NCI-H748 treated with DMSO at 0.1 percent for 48 hours (cell line): ENCODE measurements at places on chromosomes 16 and 17.

- DNase-seq = peak; percentile 23
These were observed 1.1 kb upstream of the SLC43A2 start for GRCh38 chr17:1629504-1630310.

DNA sequence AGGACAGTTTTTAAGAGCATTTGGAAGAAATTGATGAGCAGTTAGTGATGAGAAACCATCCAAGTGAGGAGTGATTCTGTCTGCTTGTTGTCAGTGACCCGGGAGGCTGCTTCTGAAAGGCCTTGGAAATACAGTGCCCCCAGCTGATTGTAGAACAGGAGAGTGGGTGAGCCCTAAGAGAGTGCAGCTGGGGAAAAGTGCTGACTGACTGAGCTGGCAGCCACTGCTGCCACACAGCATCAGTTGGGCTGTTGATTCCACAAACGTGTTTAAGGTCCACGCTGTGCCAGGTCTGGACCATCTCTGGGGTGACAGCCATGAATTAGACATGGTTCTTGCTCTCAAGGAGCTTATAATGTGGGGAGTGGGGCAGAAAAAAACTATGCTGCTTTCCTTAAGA is 18.9 kb downstream of the NUP93 start:
- DNase-seq = no peak

DNA sequence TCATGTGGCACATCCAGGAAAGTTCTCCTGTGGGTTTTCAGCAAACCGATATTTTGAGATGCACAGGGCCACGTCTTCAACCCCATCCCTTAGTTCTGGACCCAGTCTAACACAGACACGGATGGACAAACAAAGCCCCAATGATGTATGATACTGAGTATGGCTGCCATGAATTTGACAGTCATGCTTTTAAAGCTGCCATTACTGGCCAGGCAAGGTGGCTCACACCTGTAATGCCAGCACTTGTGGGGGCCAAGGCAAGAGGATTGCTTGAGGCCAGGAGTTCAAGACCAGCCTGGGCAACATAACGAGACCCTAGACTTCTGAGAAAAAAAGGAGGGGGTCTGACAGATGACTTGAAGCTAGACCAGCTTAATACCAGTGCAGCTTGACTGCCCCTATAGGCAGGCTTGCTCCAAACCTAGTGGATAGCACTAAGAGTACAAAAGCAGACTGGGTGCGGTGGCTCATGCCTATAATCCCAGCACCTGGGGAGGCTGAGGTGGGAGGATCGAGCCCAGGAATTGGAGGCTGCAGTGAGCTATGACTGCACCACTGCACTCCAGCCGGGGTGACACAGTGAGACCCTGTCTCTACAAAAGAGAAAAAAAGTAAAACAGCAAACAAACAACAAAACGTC is 10.8 kb upstream of the ZNF629 start:
- no peak for DNase-seq

DNA sequence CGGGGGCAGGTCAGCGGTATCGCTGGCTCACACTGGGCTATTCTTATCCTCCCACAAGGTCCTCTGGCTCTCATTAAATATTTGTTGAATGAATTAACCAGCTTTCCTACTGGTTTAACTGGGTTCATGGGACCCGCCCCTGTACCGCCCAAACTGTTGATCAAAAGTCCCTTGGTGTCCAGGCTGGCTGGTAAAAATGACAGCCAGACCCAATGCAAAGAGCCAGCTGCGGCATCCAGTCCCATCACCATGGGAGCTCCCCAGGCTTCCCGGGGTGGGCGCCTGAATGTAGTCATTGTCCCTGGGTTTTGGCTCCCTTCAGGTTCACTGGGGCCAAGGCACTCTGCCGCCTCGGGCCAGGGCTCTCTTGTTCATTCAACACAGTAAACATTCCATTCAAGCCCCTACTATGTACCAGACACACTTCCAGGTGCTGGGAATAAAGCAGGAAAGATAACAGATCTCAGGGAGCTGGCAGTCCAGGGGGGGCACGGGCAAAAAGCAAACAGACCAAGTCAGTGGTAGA is 11.7 kb upstream of the ATP2C2 start:
- DNase-seq = peak; percentile 30

DNA sequence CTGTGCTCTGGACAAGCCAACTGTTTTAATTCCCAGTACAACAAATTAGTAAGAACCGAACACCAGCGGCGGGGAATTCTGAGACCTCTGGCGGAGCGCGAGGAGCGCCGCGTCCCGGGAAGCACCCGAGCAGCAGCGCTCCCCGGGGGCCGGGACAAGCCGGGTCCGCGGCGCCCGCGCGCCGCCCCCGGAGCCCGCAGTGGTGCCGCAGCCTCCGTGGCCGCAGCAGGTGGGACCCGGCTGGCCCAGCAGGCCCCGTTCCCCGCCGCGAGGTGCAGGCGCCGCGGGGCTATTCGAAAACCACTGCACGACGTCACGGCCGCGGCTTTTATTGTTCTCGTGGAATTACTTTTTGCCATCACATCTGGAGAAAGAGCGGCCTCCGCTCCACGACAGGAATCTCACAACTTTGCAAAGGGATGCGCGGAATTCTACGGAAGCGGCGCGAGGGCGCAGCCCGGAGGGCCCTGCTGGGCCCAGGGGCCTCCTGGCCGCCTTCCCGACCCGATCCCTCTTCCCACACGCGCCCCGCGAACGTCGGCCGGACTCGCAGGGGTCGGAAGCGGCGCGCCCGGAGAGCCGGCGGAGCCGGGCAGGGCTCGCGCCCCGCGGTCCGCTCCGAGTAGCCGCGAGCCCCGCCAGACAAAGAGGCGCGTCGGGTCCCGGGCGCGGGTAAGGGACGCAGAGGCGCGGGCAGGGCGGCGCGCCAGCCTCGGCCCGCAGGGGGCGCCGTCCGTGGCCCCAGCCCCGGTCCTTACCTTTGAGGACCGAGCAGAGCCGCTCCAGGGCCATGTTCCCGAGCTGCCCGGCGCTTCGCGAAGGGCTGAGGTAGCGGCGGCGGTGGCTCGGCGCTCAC is 696 bp downstream of the NETO2 start:
- peak; percentile 2 for DNase-seq

DNA sequence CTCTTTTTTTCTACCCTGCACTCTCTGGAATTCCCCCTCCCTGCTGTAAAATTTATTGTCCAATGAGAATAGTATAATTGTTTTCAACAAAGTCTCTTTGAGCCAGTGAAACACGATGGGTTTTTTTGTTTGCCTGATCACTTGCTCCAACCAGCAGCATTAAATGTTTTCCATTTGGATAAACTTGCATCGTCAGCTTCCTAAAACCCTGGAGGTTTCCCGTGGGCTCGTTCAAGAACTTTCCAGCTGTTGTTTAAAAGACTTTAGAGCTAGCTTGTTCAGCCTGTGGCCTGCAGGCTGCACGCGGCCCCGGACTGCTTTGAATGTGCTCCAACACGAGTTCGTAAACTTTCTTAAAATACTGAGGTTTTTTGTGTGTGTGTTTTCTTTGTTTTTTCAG is 14.9 kb downstream of the NAGPA start:
- DNase-seq = no peak

GRCh38 chr17:75691801-75692626 is 24.9 kb downstream of the SAP30BP start:
- DNase-seq = no peak

DNA sequence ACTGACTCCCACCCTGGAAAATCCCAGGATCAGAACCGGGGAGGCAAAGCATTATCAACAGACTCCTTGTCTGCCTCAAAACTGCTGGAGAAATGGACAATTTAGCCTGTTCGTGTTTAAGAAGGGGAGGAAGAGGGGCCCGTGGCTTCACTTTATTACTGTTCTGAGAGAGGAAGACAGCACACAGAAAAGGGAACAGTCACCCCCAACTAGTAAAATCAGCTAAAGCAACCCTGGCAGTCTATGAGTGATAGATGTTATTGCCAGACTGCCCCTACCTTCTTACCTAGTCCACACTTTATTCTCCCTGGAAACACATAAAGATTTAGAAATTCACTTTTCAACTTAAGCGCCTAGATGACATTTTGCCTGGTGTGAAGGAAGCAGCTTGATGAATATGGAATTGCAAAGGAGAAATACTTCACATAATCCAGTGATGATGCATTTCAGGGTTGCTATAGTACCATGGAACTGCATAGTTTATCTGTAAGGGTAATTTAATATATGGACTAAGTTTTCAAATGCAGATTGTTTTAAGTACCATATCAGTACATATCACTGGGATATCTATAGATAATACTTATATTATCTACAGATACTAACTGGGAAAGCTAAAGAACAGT is 36.9 kb upstream of the TRAP1 start:
- no peak for DNase-seq

DNA sequence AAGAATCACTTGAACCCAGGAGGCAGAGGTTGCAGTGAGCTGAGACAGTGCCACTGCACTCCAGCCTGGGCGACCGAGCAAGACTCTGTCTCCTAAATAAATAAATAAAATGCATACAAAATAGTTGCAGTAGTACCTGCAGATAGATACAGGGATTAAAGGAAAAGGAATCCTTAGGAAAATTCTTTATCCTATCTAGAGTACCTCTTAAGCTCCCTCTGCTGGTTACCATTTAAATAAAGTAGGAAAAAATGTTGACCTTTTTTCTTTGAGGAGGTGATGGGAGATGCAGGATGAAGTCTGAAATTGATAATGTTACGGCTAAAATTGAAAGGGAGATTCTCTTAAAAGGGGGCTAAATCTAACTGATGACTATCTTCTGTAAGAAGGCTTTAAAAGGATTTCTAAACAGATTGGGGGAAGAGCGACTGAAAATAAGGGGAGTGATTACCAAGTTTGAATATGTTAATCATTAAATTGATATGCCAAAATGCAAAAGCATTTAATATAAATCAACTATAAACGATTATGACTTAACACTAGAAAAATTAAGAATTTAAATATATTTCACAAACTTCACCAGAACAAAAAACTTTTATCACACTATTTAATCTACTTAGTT is 29.4 kb downstream of the C16orf87 start:
- DNase-seq = peak; percentile 21

DNA sequence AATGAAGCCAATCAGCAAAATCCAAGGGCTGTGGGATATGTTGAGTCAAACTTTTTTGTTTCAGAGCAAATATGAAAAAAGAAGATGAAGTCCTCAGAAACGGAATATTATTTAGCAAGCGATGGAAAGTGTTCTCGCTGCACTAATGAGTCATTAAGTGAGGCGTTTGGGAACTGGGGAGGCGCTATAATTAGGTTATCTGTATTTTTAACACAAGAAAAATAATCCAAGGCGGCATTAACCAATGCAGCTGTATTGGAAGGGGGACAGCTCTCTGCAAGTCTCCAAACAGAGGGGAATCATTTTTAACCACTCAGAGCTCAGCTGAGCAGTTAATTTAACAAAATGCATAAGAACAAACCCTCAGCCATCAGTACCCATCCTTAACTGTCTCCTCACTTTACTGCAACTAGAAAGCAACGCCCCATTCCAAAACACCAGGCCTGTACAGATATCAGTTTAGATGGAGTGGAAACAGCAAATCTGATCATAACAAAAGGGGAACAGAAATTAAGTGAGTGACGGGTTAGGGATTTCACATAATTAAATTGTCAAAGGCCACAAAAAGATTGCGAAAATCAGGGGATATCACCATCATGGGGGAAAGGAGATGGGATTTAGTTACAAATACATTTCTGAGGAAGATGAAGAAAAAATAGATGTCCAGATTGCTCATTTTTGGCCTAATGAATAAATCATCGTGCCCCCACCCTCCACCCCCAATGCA is 211.0 kb upstream of the TOX3 start:
- no peak for DNase-seq

GRCh38 chr16:4081521-4082021 is 34.7 kb downstream of the ADCY9 start:
- no peak for DNase-seq

- DNase-seq = no peak
These were observed 3.5 kb downstream of the SPDYE4 start for GRCh38 chr17:8754890-8755289.

DNA sequence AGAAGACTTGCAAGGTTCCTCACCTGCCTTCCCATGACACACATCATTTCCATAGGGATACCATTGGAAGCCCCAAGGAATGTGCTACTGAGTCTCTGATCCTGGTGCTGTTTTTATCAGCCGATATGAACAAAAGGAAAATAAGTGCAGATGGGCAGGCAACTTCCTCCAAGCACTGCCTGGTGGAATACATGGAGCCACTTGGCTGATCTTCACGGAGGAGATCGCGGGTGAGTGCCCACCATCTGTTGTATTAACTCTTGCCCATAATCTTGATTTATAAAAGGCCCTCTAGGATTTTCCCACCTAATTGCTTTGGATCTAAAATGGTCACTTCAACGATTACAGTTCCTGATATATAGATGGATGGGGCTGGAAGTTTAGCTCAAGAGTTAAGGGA is 24.7 kb upstream of the CDRT15 start:
- no peak for DNase-seq

DNA sequence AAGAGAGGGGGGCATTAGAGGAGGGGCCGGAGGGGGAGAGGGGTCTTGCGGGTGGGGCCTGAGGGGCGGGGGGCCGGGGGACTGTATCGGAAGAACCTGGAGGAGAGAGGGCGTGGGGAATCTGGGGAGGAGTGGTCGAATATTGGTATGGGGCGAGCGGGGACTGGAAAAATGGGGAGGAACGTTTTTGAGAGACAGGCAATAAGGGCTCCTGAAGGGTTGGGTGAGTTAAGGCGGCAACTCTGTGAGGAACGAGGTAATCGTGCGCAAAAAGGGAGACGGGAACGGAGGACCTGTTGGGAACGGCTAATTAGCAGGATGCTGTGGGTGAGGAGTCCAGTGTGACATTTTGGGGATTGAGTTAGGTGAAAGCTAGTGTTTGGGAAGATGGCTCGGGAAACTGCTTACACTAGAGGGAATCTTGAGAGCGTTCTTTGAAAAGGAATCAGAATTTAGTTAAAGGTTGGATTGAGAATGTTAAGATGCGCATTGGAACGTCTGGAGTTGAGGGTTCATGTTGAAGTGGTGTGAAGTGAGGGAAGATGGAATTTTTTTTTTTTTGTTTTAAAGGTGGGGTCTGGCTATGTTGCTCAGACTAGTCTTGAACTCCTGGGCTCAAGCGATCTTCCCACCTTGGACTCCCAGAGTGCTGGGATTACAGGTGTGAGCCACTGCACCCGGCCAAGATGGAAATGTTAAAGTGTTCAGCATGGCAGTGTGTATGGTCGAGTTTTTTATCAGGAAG is 662 bp downstream of the WIPF2 start:
- peak; percentile 88 for DNase-seq

- DNase-seq = no peak
These were observed 16.8 kb upstream of the SUPT4H1 start for GRCh38 chr17:58368860-58369213.

GRCh38 chr17:64533784-64534183 is 27.0 kb downstream of the CEP95 start:
- DNase-seq = no peak

- no peak for DNase-seq
These were observed 166.9 kb downstream of the FTO start for GRCh38 chr16:53870831-53871230.

- DNase-seq = no peak
These were observed 13.1 kb downstream of the ABCA9 start for GRCh38 chr17:69047368-69048263.

- no peak for DNase-seq
These were observed 79.0 kb downstream of the ANKRD11 start for GRCh38 chr16:89411335-89411850.

DNA sequence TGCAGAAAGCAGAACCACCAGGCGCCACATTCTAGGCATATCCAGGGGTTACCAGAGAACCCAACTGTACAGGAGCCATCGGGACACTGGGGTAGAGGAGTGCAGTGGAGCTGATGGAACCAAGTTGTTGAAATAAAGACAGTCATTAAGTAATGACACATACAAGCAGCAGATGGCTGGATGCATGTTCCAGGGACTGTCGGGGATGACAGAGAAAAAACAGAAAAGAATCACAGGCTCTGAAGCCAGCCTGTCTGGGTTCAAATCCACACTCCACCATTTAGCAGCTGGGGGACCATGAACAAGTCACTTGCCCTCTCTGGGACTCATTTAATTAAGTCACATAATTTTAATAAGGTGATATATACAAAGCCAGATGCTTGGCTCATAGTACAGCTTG is 117.1 kb downstream of the ZNF423 start:
- DNase-seq = no peak
